ENCODE measurements at places on chromosomes 5 and 9.

- no peak for DNase-seq
Observed at GRCh38 chr9:131304676-131305355, 15.3 kb downstream of the PLPP7 start.

DNA sequence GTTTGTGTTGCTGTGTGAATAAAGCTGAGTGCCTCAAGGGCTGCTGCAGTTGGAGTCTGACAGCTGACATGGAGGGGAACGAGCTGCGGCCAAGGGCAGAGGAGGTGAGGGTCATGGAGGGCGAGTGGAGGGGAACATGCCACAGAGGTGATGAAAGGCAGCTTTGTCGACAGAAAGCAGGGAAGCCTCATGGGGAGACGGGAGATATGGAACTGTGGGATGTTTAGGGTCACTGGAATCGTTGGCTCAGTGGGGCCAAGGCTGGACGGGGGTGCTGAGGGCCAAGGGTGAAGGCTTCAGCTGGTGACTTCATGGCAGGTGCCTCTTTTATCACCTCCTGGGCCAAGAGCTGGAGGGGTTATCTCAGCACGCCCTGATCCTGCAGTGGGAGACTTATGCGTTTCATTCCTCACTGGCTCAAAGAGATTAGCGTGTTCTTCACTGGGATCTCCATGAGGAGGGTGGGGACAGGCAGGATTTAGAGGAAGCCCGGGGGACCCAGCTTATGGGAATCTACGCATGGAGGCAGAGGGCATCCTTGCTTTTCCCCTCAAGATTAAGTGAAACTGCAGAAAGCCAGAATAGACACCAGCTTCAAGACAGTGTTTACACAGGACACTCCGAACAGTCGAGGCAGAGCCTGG is 42.2 kb downstream of the FAM240B start:
- DNase-seq: no peak

DNA sequence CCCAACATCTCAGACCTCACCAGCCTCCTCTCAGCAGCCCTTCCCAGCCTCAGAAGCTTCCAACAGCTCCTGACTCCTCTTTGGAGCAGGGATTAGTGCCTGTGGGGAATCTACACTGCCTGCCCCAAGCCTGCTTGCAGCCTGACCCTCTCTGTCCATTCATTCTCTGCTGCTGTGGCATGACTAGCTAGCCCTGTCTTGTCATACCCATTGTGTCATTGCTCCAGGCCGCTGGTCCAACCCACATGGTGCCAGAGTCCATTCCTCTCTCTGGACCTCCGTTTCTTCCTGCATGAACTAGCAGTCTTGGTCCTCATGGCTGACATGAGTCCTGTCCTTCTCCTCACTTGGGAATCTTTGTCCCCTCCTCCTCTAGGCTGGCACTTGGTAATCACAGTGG is 12.8 kb upstream of the RXRA start:
- no peak for DNase-seq

- DNase-seq: no peak
Observed at GRCh38 chr5:135150767-135151166, 116.7 kb upstream of the PITX1 start.

GRCh38 chr9:107127608-107128007 is 155.5 kb upstream of the RAD23B start:
- no peak for DNase-seq

DNA sequence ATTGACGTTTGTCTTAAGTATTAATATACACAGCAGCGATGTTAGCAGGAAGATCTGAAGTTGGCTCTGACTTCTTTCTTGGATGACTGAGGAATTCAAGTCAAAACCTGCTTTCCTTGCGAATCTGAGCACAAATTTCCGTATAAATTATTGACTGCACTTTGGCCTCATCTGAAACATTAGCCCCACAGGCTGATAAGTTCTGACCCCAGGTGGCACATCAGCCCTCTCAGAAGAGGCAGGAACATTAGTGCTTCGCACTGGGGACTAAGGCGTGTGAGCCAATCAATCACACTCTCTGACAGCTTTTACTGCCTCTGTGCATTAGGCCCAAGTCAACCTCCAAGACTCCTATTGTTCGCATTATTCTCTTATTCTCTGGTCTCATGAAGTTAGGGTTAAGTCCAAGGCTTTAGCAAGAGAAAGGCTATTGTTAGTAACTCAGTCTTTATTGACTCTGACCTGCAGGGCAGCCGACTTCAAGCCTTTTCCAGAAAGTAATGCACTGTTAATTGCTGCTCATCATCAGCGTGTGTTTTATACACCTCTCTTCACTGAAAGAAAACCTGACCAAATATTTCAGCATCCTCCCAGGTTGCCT is 84.2 kb downstream of the ZNF608 start:
- DNase-seq: no peak

GRCh38 chr5:36722900-36723299 is 116.5 kb downstream of the SLC1A3 start:
- no peak for DNase-seq

DNA sequence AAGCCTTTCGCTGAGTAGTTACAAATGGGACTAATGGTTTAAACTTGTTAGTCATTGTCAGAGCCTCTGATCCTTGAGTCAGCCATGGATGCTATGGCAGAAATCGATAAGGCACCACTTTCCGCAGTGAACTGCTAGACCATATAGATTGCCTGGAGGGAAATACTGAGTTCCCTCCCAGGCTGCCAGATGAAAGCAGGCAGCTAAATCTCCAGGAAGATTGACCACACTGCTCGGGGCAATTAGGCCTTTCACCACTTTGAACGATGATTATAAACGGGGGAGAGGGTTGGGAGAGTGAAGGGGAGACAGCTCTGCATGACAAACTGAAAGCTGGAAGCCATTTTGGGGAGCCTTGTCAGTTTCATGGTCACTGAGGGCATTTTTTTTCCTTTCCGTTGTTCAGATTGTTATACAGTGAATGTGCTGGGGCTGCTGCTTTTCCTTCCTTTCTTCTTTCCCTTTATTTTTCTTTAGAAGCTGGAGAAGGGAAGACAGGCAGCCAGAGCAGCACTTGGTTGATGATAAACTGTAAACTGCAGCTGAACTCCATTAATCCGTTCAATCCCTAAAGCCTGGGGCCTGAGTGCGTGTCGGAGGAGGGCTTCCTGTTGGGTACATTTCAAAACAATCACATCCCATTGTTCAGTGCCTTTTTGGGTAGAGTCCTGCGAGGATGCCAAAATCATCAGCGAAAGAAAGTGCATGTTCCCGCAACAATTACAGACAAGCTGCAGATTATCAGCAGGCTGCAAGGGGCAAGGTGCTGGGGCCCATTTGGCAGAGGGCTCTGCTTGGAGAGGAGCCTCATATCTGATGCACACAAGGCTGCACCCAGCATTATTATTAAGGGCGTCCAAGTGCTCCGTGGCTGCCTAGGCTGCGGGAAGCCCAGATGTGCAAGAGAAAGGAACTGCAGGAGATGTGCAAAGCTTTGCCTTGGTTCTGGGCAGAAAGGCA is 308.4 kb downstream of the PSAT1 start:
- no peak for DNase-seq

DNA sequence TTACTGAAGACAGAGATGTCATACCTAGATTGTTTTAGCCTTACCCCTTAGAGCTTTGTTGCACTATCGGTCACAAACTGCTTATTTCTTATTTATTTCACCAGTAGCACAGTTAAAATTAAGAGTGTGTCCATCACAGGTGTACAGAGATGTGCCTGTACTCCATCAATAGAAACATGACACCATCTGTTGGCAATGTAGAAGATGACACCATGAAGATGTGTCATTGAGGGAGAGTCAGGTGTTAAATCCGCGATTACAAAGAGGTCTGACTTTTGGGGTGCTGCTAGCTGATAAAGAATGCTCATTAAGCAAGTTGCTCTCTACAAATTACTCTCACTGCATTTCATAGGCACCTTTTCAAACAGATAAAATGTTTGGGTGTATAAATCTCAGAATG is 164.4 kb downstream of the SMARCA2 start:
- no peak for DNase-seq

GRCh38 chr5:125455041-125455440 is 708.6 kb upstream of the ZNF608 start:
- no peak for DNase-seq

- no peak for DNase-seq
Observed at GRCh38 chr5:135486131-135487036, 34.2 kb upstream of the TIFAB start.

DNA sequence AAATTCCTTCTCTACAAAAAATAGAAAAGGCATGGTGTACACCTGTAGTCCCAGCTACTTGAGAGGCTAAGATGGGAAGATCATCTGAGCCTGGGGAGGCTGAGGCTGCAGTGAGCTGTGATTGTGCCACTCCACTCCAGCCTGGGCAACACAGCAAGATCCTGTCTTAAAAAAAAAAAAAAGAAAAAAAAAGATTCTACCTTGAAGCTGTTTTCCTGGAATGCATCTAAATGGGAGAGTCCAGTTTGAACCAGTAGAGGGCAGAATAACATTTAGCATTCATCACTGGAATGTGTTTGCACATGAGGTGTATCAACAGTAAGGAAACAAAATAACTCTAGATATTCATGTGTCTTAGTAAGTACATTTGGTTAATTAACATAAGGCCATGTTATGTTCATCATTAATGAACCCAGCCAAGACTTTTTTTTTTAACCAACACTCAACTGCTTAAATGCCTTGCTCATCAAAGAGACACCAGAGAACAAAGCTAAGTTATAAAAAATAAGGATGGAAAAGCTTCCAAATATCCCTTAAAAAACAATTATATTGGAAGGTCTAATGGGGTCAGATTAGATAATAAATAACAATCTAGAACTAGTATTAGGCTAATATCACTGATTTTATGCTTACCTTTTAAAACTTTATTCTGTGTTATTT is 16.1 kb downstream of the IFNE start:
- DNase-seq: peak; percentile 6

DNA sequence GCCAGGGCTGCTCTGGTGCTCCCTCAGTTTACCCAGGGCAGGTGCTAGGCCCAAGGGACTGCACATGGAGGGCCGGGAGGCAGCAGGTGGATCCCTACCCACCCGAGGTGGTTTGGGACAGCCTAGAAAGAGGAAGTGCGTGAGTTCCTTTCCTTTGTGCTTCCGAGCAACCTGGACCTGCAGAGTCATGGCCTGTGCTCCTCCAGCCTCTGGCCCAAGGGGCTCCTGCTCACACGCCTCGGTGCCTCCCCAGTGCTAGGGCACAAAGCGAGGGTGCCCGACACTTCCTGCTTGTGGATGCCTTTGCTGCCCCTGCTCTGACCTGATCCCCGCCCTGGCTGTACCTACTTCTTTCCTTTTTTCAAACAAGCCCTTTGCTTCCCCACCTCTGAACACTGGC is 79.3 kb downstream of the RXRA start:
- peak; percentile 29 for DNase-seq

GRCh38 chr5:140806834-140807775 is at the start of gene PCDHA4:
TSS of gene PCDHA4 (plus strand) at chr5:140807068.
- DNase-seq: no peak

DNA sequence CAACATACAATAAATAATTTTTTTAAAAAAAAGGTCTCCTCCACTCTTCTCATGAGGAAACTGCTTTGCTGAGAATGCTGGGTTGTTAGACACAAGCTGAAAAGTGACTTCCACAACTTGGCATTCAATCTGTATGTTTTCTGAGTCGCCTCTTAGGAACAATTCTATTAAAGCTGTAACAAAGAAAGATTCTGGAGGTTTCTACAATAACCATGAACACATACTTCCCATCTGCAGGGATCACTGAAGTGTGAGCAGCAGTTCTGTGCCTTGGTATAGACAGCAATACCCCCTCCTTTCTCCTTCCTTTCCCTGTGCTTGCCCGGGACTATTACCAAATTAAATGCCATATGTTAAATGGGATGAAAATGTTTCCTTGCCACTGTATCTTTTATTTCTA is 1.5 kb downstream of the DIRAS2 start:
- no peak for DNase-seq

DNA sequence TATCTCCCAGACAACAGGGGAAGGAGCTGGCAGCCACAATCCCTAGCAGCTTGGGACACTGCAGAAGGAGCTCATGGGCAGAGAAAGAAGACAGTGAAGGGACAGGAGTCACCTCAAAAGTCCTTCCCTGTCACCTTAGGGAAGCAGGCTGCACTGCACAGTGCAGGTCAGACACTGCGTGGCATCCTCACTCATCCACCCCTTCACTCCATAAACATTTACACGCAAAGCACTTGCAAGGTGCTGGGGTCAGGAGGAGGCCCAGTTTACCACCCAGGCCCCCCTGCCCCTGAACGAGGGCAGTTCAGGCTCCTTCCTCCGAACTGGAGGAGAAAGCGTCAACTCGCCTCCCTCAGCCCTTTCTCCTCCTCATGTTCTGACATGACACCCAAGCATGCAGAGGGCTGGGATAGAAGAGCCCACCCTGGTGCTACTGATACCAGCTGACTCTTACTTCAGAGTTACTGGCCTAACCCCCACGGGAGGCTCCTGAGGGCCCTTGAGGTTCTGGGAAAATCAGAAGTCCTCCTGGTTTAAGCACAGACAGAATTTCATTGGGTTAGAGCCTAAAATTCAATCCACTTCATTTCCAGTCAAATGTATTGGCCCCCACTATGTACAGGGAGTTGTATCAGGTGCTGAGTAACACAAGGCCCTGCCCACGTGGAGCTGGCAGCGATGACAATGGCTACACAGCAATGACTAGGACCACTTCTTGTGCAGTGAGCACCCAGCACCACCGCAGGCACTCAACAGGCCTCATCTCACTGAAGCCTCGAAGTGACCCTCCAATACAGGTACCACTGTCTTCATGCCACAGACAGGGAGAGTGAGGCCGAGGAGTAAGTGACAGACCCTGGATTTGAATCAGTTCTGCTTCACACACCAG is 70.4 kb downstream of the RAPGEF1 start:
- DNase-seq: no peak

GRCh38 chr5:11958321-11958720 is 54.1 kb upstream of the CTNND2 start:
- no peak for DNase-seq

- DNase-seq: no peak
Observed at GRCh38 chr5:132056610-132057497, 3.6 kb upstream of the IL3 start.

DNA sequence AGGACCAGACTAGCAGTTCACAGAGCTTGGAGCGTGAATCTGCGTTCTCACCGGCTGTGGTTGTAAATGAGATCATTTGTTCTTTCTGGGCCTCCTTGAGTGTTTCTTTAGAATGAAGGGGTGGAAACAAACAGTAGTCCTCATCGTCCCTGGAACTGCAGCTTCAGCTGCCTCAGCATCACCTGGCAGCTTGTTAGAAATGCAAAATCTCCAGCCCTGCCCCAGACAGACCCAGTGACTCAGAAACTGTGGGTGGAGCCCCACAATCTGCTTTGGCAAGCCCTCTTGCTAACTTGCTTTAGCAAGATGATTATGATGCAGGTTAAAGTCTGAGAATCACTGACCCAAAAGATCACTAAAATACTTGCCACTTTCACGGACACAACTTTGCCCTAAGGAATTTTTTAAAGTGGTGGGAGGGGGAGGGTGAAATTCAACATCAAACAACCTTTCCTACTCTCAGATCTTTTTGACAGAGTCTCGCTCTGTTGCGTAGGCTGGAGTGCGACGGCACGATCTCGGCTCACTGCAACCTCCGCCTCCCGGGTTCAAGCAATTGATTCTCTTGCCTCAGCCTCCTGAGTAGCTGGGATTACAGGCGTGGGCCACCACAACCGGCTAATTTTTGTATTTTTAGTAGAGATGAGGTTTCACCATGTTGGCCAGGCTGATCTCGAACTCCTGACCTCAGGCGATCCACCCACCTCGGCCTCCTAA is 86.0 kb downstream of the BRINP1 start:
- DNase-seq: no peak

- DNase-seq: no peak
Observed at GRCh38 chr9:134301387-134302129, 24.7 kb upstream of the RXRA start.

All from Kasumi-1 (cell line).